Right cardiac atrium (tissue), 5 donors: ENCODE measurements at places on chromosomes 6 and 20. TPM values are rescaled to one million over a fixed set of nuclear protein-coding genes. Genes with fewer than 3 reads are reported as not detected.

DNA sequence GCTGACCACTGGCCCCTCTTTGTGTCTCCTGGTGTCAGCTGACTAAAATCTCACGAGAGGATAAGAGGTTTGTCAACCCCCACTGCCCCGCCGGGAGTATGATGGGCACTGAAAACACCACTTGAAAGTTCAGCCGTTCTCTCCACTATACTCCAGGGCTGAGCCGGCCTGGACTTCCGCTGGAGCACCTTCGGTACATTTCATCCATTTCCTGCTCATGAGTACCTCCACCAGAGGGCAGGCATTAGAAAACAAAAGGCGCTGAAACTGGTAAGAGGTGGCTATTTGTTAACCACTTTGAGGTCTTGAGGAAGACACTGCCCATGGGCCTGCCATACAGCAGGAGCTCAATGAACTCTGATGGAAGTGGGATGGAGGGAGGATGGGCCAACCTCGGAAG is 17.9 kb upstream of the ANKRD60 start:
- no peak for DNase-seq

DNA sequence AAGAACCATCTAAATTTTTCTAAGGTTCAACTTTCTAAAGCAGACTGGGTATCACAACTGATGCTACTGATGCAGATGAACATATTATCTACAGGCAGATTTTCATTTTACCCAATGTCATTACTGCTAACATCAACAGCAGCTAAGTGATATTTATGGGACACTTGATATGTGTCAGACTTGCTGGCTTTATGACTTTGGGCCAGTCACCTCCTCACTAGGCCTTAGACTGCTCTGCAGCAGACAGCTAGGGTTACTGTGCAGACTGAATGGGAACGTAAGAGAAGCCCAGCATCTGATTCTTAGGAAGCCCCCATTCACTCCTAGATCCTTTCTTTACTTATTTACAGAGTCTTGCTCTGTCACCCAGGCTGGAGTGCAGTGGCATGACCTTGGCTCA is 66.2 kb downstream of the MYH7B start:
- DNase-seq: no peak

GRCh38 chr6:90939906-90940305 is 353.0 kb upstream of the MAP3K7 start:
- no peak for DNase-seq

GRCh38 chr20:58097429-58097828 is 131.0 kb downstream of the ANKRD60 start:
- no peak for DNase-seq

- no peak for DNase-seq
These were observed 947.3 kb downstream of the KIF16B start for GRCh38 chr20:15625981-15626380.

Gene OTOR
- not detected for total RNA-seq

Gene ADGRB3
- total RNA-seq: 1.5 TPM

DNA sequence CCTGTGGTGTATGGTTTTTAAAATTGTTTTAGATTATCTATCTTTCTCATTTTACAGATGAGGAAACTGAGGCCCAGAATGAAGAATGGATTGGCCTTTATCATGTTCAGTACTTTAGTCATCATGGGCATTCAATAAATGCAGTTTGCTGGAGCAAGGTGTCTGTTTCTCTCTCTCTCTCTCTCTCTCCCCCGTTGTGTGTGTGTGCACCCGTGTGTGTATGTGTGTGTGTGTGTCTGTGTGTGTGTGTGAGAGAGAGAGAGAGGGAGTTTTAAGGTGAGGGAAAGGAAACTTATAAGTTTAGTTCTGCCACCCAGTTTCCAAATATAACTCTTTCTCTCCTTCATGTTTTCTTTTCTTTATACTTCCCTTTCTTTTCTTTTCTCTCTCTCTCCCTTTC is 62.4 kb downstream of the CTNNBL1 start:
- no peak for DNase-seq

DNA sequence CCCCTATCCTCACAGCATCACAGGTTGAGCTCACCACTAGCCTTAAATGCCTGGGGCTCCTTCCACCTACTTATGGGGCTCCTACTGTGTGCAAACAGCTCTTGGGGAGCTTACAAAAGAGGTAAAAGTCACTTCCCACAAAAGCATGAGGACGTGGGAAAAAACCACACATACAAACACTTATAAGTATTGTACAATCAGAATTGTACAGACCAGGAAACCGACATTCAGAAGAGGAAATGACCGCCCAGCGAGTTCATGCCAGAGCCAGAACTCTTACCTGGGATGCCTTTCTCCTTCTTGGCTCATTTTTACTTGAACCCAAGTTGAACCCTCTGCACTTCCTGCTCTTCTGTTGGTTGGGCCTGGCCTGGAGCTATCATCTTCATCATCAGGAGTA is 6.3 kb upstream of the PPP1R16B start:
- DNase-seq: no peak

Gene HLA-DMB
- total RNA-seq: 8.5 TPM

DNA sequence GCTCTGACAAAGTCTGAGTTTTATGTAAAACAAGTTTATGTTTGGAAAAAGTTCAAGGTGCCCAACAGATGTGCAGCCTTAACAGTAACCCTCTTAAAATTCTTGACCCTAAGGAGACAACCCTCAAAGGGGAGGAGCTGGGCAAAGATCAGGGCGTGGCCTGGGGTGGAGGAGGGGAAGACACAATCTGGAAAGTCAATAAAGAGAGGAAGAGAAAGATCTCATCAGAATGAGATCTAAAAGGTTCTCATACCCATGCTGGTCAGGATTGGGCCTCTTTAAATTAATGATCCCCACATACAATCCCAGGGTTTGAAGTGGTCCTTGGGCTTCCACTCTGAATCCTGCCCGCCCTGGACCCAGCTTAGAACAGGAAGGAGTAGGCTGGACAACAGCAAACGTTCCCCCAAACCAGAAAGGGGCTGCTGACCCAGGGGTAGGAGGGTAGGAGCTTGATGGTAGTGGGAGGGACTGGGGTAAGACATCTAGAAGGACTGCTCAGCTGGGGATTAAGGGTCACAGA is 33.0 kb downstream of the FOXP4 start:
- DNase-seq: no peak

Gene TTK
- 0.31 TPM for total RNA-seq

- no peak for DNase-seq
These were observed 580.7 kb downstream of the LMBRD1 start for GRCh38 chr6:69216127-69216526.

GRCh38 chr6:130047088-130047995 is 29.0 kb downstream of the L3MBTL3 start:
- no peak for DNase-seq

- DNase-seq: no peak
These were observed 12.9 kb downstream of the PACSIN1 start for GRCh38 chr6:34478796-34479195.

Gene HLA-A
- 307 TPM for total RNA-seq

GRCh38 chr6:37535759-37536490 is 36.2 kb upstream of the CCDC167 start:
- DNase-seq: no peak

- peak; percentile 61 for DNase-seq
These were observed 33.4 kb upstream of the SLC22A1 start for GRCh38 chr6:160088069-160088783.

Gene CD109
- 34.7 TPM for total RNA-seq

- DNase-seq: no peak
These were observed 87.1 kb upstream of the SIRPA start for GRCh38 chr20:1808101-1808500.

DNA sequence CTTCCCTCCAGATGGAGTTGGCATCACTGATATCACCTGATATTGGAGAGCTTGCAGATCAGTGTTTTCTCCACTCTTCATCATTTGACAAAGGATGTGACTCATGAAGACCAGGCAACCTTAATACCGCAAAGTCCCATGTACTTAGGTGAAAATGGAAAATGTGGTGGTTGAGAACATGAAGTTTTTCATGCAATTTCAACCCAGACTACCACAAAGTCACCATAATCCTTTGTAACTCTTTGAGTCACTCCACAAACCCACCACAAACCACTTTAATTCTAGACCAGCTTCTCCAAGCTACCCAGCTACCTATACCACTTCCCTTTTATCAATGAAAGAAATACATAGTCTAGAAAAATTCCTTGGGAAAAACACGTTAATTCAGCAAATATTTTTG is 7.1 kb downstream of the NHLRC1 start:
- no peak for DNase-seq

Gene DHX16
- total RNA-seq: 19.4 TPM

Gene RAMACL
- total RNA-seq: 0.47 TPM

- DNase-seq: no peak
These were observed 377.7 kb downstream of the BTBD9 start for GRCh38 chr6:38262026-38262425.

- peak; percentile 20 for DNase-seq
These were observed 654.5 kb upstream of the PTCHD4 start for GRCh38 chr6:48765352-48765961.

- no peak for DNase-seq
These were observed 181.0 kb downstream of the ZMYND8 start for GRCh38 chr20:47175493-47175892.

Gene VNN1
- 0.72 TPM for total RNA-seq

DNA sequence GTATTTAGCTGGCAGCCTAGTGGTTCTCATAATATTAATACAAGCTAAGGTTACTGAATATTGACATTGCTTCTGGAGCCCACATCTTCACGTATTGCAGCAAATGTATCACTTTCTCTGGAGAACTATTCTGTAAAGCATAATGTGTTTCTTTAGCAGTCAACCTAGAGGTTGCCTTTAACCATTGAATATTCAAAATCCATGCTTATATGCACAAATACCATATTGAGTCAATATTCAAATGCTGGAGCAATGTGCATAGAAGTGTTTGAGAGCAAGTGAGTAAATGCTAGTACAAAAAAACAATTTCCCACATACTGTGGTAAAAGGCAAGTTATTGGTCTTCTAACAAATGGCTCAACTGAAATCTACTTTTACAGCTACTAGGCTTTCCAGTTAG is 231.8 kb downstream of the TRDN start:
- DNase-seq: no peak

Gene SUMO4
- total RNA-seq: 0.51 TPM

Gene MAPK14
- total RNA-seq: 27.8 TPM

Gene SLCO4A1
- 4.1 TPM for total RNA-seq

Gene BTBD3
- total RNA-seq: 29.2 TPM

DNA sequence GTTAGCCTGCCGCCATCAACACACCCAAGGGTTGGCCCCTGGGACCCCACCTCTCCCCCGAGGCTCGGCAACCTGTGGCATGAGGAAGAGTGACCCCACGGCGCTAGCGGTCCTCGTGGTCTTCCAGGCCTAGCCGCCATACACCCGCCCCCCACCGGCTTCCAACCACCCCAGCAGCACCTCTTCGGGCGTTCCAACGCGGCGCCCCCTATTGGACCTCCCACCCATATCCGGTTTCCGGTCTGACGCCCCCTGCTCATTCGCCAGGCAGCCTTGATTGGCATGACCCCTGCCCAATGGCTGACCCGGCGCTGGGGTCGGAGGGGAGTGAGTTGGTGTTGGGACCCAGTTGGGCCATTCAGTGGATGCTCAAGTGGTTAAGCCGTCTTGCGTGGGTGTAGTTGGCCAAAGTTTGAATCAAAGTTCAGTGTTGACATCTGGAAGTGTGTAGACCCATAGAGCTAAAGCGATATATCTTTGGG is at the start of gene GNAS-AS1:
Gene GNAS-AS1, minus strand, starts transcription at position 210 of the 482 bp plus-strand sequence.
- DNase-seq: peak; percentile 94

DNA sequence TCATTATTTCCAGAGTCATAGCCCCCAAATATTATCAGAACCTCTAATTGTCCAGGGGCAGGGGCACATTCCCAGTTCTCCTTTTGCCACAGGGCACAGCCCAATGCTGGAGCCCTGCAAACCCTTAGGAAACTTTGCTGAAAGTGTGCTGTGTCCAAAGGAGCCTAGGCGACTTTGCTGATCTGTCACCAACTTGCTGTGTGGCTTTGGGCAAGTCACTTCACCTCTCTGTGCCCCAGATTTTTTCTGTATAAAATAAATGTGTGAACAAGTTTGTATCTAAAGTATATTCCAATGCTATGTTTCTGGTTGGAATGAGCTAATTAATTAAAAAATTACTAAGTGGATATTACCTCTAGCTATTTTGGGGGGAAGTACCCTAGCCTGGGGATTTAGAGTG is 25.4 kb upstream of the BCAS1 start:
- no peak for DNase-seq

Gene ARFGAP1
- total RNA-seq: 39.9 TPM

GRCh38 chr6:8069151-8069550 is 5.0 kb upstream of the BLOC1S5 start:
- DNase-seq: no peak

- DNase-seq: no peak
These were observed 16.1 kb downstream of the GMEB2 start for GRCh38 chr20:63610581-63611435.

- DNase-seq: no peak
These were observed 29.2 kb upstream of the SMAP1 start for GRCh38 chr6:70638468-70638867.

DNA sequence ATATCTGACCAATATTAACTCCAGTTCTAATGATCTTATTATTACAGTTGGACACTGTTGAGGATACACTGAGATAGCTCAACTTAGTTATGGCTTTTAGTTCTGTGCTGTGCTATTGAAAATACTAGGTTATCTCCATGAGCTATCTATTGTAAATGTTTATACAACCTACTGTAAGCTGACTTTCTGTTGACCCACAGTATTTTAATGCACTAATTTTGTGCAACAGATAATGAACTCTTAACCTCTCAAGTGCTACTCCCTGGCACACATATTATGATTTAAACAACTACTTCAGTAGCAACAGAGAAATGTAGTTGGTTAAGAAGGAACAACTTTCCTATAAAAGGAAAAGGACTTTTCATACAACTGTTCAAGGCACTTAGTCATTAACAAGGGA is 5.2 kb upstream of the MMS22L start:
- no peak for DNase-seq

- DNase-seq: peak; percentile 60
These were observed 12.5 kb upstream of the SIRPB2 start for GRCh38 chr20:1503564-1504227.

Gene DLK2
- 0.47 TPM for total RNA-seq

GRCh38 chr20:25538838-25539665 is 46.3 kb downstream of the NINL start:
- DNase-seq: no peak

DNA sequence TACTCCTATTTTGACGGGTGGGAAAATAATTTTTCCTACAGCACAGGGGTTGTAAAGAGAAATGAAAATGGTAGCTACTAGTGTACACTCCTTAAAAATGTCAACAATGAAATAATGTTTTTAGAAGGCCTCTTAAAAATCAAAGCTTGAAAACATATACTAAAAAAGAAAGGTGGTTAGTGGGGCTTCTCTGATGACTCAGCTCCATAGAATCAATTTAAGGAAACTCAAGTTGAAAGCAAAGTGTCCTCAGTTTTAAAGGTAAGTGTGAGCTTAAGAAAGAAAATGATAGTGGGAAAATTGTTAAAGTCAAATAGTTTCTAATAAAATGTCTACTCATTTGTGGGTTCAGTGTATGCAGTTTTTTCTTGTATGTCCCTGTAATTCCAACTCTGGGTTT is 58.2 kb downstream of the ADGRB3 start:
- no peak for DNase-seq

GRCh38 chr6:105835373-105835772 is 250.8 kb upstream of the PRDM1 start:
- DNase-seq: no peak

Gene GNAS-AS1
- total RNA-seq: 0.74 TPM

Gene DPPA5
- total RNA-seq: not detected

Gene NR2E1
- total RNA-seq: not detected

GRCh38 chr20:50582591-50583234 is 72.5 kb downstream of the PTPN1 start:
- peak; percentile 54 for DNase-seq

GRCh38 chr20:46681032-46681854 is 8.0 kb downstream of the TP53RK start:
- peak; percentile 60 for DNase-seq

GRCh38 chr20:14378326-14378725 is 40.9 kb upstream of the FLRT3 start:
- no peak for DNase-seq

GRCh38 chr20:59255256-59255655 is 45.2 kb upstream of the EDN3 start:
- no peak for DNase-seq
